ENCODE measurements at places on chromosomes 1 and 21.

DNA sequence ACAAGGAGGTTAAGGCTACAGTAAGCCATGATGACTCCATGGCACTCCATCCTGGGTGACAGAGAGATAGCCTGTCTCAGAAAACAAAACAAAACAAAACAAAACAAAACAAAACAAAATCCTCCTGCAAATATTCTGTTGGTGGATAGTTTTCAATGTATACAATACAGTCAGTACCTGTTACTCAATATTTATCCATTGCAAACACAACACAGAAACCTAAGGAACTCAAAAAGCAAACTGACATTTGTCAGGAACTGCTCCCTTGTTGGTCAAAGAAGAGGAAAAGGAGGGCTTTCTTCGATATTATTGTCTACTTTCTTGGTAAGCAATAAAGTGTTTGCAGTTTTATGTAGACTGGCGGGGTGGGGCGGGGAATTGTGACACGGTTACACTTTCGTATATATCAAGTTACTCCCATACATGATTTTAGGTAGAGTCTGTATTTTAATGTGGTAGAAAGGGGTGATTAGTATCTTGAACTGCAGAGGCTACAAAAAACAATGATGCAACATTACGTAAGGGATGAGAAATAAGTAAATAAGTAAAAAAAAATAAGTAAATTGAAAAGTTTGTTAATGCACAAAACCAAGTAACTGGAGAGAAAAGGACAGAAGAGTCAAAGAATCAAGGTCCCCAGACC, 31.8 kb downstream of the APP start:
- no peak for DNase-seq

DNA sequence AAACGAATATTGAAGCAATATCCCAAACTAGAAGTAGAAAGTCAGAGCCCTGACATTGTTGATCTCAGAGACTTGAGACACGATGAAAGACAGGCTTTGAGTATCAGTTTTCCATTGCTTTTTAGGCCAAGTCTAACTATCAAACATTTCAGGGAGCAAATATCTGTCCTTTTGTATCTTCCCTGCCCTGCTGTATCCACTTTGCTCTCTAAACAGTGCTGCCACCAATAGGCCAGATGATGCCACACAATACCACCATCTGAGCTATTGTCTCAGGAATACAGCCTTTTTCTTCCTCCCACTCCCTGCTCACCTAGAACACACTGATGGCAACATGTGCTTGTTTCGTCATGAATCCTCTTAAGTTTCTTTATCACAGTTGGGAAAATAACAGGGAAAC, 62.6 kb upstream of the SPAG17 start:
- DNase-seq = no peak

GRCh38 chr21:29145354-29145782, 14.9 kb downstream of the MAP3K7CL start:
- no peak for DNase-seq

DNA sequence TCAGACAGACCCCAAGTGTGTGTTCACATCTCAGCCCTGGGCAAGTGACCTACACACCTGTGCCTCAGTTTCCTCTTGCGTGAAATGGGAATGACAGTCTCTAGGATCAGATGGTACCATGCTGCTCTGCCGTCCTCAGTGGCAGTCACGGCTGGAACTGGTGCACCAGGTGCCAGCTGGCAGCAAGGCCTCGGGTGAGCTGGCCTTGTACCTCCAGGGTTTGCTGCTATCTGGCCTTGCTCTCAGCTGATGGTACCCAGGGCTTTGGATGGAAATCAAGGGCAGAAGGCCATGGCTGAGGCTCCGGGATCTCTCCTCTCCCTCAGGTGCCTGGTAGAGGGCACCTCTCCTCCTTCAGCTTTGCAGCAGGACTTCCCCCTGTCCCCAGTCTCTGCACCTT, 21.3 kb downstream of the TMEM201 start:
- no peak for DNase-seq

DNA sequence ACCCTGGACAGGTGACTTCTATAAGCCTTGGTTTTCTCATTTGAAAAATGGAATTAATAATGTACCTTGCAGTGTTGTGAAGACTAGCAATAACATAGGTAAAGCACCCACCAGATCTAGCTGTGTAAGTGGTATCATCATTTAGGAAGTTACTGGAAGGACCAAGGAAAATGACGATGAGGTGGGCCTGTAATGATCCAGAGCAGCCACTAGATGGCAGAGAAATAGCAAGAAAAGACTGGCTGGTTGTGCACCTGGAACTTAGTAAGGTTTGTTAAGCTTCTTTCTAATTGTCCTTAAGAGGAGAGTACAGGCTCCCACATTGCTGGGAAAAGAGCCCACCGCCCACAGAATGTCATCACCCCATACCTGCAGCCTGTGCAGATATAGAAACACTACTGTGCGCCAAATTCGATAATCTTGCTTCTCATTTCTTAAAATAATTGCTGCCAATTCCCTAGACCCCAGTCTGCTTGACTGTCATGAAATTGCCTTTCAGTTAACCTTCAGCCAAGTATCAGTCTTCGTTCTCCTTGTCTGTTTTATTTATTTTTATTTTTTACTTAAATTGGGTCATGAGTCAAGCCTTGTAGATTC, 37.2 kb downstream of the WNT4 start:
- DNase-seq = no peak

GRCh38 chr1:89986020-89986419, 8.9 kb upstream of the ZNF326 start:
- no peak for DNase-seq

- DNase-seq = no peak
Observed at GRCh38 chr1:7526196-7526866, 244.8 kb upstream of the VAMP3 start.

DNA sequence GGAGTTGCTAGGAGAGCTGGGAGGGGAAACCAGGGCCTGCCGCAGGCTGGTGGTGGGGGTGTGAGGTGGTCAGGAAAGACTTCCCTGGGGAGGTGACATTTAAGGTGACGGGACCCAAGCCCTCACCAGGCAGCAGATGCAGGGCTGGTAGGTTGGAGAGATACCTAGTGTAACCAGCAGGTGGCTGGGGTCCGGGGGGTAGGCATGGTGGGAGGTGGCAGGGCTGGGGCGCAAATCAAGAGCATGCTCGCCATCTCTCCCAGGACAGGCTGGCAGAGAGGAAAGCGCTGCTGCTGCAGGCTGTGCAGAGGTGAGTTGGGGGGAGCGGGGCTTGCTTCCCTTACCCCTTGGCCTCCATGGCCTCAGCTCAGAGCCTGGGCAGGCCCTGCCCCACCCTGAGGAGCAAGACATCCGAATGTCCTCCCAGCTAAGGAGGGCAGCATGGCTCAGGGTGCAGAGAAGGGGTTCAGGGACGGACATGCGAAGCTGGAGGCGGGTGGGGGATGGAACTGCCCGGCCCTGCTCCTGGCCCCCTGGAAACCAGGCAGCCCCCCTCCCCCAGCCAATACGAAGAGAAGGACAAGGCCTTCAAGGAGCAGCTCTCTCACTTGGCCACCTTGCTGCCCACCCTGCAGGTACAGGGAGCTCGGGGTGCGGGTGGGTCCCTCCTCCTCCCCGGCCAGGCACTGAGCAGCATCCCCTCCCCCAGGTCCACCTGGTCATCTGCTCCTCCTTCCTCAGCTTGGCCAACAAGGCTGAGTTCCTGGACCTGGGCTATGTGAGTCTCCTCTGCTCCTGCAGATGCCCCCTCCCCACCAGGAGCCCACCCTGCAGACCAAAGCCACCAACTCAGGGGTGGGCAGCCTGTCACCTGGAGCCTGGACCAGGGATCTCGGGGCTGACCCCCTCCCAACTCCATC, 4.0 kb downstream of the RNF207 start:
- DNase-seq = no peak

DNA sequence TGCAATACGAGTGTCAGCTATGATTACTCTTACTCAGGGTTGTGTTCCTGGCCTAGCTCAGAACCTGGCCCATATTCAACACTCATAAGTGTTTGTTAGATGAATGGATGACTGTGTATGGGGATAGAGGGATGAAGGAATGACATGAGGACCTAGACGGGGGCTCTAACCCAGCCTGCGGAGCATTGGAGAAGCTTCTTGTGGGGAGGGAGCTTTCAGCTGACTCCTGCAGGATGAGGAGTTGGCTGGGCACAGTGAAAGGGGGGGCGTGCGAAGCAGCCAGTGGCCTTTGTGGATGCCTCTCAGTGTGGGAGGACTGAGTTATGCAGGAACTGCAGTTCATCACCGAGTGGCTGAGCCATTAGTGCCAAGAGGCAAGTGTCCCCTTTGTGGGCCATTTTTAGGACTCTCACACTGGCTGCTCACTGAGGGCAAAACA, 1.2 kb upstream of the EXTL1 start:
- DNase-seq = no peak

DNA sequence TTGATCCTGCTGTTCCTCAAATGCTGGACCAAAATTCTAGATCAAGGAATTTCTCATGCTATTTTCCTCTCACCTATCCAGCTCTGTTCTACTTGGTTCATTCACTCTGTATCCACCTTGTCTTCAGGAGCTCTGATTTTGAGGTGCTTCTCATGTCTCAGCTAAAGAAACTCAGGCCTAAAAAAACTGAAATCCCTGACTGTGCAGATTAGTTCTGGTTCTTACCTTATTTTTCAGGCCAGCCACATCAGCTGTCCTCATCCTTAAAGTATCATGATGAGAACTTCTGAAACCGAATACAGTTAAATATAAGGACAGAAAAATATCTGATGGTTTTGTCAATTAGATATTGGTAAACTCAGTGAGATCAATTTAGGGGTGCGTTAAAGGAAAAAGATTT, 27.8 kb upstream of the DR1 start:
- DNase-seq = no peak

- DNase-seq = no peak
Observed at GRCh38 chr1:110647254-110647891, 27.4 kb downstream of the KCNA3 start.

GRCh38 chr1:81379430-81379829, 421.3 kb upstream of the ADGRL2 start:
- DNase-seq = no peak

DNA sequence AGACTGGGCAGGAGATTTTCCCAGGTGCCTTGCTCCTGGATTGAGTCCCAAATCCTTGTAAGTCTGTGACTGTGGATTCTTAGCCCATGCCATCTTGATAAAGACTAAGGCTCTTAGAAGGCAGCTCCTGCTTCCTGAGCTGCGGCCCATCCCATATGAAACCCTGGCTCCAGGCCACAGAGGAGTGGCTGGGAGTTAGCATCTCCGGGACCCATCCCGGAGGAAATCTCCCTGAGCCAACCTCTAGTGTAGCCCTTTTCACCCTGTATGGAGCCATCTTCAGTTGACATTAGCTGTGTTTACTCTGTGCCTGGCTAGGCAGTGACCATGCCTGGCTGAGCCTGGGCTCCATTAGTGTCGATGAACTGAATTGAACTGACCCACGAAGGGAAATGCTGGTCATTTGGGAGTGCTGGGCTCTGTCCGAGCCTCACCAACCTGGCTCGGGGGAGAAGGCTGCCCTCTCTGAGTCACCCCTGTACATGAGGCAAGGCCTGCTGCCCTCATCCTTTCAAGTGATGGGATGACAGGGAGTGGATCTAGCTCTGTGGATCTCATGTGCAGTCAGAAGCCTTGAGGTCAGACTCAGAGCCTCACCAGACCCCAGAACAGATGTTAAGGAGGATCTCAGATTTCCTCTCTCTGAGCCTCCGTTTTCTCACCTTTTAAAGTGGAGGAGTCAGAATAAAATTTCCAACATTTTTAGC, 37.5 kb downstream of the LGR6 start:
- DNase-seq = no peak

GRCh38 chr1:162893612-162893908, 32.6 kb upstream of the CCDC190 start:
- no peak for DNase-seq

- DNase-seq = no peak
Observed at GRCh38 chr1:12616709-12617373, 1.2 kb downstream of the DHRS3 start.

GRCh38 chr21:45128613-45129188, 54.3 kb downstream of the ADARB1 start:
- DNase-seq = peak; percentile 56

- no peak for DNase-seq
Observed at GRCh38 chr1:194731025-194731424, 1544.6 kb upstream of the B3GALT2 start.

GRCh38 chr1:208235982-208236761, 8.0 kb downstream of the PLXNA2 start:
- DNase-seq = no peak

DNA sequence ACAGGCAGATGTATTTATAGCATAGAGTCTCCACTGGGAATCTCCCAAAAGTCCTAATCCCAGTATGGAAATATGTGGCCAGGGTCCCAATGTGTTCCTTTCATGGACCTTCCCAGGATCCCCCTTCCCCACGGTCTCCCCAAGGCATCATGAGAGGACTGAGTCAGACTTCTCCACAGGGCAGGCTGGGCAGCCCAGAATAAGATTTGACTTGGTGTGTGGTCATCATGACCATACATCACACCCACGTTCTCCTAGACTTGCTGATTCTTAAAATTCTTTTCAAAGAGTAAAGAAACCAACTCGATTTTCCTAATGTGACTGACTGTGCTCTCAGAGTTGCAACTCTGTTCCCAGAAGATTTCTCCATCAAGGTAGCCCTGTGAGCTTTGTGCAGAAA, 93.9 kb upstream of the CD34 start:
- no peak for DNase-seq

All from stimulated activated CD4-positive, alpha-beta T cell treated with anti-CD3 and anti-CD28 coated beads, Interleukin-15, amount 100 ng/mL, for 1 hour (primary cell).